ENCODE measurements at places on chromosomes 5 and 9. TPM values are rescaled to one million over a fixed set of nuclear protein-coding genes. Genes with fewer than 3 reads are reported as not detected.

The PCDHB4 gene
- not detected for total RNA-seq

The ENC1 gene
- 0.52 TPM for total RNA-seq

The SV2C gene
- not detected for total RNA-seq

The TPPP gene
- 0.08 TPM for total RNA-seq

The LCN9 gene
- not detected for total RNA-seq

The AFAP1L1 gene
- 0.94 TPM for total RNA-seq

The BAAT gene
- 0.10 TPM for total RNA-seq

The PTPRD gene
- total RNA-seq: 0.16 TPM

The ZBTB34 gene
- total RNA-seq: 4.4 TPM

The DTWD2 gene
- total RNA-seq: 5.4 TPM

The NSD1 gene
- 64.0 TPM for total RNA-seq

The LAMC3 gene
- 0.56 TPM for total RNA-seq

The TTC39B gene
- 16.2 TPM for total RNA-seq

The DMRT2 gene
- not detected for total RNA-seq

The RABL6 gene
- 87.0 TPM for total RNA-seq

The HSDL2 gene
- total RNA-seq: 21.4 TPM

GRCh38 chr9:91541734-91542133 is 118.1 kb upstream of the NFIL3 start:
- no peak for DNase-seq

DNA sequence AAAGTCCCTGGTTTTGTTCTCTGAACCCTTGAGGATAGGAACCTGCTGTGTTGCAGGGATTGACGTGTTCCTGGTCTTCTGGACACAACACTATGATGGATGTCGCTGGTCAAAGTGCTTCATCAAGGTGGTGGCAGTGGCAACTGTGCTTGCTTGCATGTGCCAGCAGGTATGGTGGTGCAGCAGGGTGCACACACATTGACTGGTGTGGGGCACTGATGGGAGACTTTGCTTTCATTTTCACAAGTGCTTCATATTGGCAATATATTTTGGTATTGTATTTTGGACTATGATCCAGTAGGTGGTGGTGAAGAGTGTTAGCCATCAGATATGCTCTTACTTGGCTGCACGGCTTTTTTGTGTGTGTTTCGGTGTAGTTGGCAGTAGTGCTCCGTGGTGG is 479.8 kb upstream of the CTNND2 start:
- no peak for DNase-seq

DNA sequence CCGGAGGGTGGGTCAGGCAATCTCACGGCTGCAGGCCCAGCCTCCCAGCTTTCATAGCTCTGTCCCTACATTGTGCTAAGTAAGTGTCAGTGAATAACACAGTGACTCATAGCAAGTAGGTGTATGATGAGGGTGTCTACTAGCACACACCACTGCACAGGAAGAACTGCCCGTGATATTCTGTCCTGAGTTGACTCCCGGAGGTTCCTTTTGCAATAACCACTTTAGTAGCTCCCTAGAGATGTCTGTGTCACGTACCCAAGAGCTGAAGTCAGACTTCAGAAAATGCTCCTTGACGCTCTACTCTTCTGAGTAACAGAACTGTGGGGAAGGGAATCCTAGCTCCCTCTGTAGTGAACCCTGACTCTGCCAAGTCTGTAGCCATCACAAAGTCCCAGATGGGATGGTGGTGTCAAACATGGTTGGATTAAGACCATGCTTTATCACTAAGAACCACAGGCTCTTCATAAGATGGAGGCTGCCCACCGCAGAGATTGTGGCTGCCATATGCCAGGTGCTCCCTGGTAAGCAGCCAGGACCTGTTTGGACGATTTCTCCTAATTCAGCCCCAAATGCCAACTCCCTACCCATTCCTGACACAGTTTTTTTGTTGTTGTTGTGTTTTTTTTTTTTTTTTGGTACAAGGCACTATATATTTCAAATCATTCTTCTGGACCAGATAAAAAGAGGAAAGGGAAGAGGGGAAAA is 352.6 kb upstream of the PANK3 start:
- DNase-seq: no peak

DNA sequence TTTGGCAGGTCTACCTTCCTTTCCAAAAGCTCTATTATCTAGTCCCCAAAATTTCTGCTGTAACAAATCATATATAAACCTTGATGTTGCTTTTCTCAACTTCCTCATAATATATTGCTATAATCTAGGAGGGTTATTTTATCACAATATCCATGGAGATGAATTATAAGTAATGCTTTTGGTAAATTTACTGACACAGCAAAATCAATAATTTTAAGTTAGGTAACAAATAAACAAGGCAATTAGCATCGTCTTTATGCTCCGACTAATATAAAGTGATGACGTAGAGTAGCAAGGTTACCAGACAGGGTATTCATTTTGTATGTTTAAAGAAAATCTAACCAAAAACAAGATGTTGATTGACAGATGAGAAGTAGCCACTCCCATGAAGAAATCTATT is 132.3 kb upstream of the ST8SIA4 start:
- no peak for DNase-seq

DNA sequence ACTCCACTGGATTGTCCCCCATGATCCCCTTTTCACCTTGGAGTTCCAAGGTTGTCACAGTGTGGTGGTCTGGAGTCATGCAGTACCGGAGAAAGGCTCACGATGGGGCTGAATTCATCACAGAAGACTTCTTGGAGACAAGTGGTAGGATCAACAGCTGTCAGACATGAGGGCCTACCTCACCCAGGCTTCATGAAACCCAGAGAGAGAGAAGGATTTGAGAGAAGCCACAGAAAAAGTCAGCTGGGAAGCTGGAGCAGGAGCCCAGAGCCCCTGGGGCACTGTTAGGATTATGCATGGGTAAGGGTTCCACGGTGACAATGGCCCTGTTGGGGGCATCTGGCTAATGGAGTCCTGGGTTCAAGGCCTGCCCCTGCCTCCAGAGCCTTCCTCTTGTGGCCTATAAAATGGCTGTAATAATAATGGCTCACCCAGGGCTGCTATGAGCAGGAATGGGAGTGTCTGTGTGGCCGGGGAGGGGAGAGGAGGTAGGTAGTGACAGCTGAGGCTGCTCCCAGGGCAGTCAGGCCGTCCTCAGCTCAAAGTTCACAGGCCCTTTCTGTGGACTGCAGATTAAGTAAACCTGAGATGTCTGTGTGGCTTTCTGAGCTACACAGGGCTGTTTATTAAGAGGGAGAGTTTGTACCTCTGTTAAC is 910 bp downstream of the TRIM14 start:
- peak; percentile 44 for DNase-seq

DNA sequence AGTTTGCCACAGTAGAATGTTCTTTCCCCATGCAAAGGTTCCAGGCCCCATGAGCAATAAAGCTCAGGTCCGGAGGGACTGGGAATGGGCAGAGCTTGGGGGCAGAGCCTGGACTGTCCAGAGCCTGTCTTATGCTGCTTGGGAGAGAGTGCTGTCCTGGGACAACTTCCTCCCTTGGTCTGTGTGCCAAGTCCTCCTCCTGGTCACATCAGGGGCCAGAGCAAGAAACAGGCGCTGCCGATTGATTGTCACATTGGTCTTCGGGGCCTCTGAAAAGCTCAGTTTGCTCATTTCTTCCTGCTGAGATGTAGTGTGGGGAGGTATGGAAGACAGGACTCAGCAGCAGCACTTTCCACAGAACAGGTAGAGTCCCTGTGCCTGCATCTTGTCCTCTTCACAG is 54.0 kb upstream of the FCN1 start:
- DNase-seq: no peak

DNA sequence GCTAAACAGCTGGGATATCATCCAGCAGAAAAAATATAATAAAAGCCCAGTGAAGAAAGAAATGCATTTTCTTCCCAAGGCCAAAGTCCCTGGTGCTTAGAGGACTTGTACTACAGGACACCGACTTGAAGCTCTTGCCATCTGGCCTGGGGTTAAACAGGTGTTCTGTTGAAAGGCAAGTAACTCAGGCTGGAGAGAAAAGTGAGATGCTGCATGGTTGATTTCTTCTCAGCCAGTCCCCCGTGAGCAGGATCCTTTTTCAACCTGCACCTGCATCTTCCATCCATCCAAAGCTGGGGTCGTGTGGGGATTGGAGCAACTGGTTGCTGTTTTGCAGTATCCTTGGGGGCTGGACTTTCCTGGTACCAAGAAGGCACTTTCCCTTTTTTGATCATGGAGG is 146.1 kb upstream of the RPS23 start:
- no peak for DNase-seq

DNA sequence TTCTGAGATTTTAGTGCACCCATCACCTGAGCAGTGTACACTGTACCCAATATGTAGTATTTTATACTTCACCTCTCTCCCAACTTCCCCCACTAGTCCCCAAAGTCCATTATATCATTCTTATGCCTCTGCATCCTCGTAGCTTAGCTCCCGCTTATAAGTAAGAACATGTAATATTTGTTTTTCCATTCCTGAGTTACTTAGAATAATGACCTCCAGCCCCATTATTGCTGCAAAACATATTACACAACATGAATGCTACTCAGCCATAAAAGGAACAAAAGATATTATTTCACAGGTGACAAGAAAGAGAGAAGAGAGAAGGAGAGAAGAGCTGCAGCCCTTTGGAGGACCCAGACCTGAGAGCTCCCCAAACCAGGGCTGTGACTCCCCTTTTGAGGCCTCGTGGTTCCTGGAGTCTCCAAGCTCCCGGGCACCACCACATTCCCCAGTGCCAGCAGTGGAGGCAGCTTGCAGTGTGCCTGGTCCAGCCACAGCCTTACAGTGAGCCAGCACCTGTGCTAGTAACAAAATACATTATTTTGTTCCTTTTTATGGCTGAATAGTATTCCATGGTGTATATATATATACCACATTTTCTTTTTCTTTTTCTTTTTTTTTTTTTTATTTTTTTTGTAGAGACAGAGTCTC is 194.5 kb upstream of the DAB2 start:
- no peak for DNase-seq

- DNase-seq: no peak
These were observed 45.7 kb upstream of the HSD17B4 start for GRCh38 chr5:119406551-119407110.

DNA sequence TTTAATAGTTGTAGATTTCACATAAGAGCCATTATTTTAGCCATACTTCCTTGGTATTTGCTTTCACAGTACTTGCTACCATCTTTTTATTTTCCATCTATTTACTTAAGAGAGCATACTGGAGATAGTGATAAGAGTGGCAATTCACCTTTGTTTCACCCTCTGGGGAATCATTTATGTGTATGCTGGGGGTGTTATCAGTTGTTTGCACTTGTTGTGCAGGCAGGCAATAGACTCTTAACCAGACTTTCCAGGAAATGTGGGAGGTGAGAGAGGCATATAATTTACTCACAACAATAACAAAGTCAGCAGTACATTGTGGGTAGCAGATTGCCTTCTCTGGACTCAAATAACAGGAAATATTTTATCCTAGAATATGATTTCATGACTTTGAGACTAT is 1018.3 kb downstream of the CDH12 start:
- DNase-seq: no peak

GRCh38 chr9:84781931-84782866 is 112.7 kb downstream of the NTRK2 start:
- no peak for DNase-seq

- DNase-seq: no peak
These were observed 80.6 kb upstream of the MEGF10 start for GRCh38 chr5:127210042-127210441.

- DNase-seq: no peak
These were observed 115.0 kb downstream of the PIK3R1 start for GRCh38 chr5:68330574-68330973.

DNA sequence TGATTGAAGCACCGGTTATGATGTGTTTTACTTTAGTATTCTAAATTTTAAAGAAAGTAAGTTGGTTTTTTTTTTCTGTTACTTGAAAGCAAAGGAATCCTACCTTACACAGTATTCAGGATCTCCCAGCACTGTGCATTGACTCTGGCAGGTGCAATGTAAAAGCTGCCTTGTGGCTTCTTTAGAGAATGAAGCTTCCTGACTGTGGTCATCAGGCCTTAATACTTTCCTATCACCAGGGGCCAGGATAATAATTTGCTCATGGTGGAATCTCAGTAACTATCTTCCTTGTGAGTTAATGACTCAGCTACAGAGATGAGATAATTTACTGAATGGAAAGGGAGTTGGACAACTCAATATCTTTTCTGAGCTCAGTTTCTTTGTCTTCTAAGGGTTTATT is 435.5 kb upstream of the ZNF608 start:
- DNase-seq: no peak

GRCh38 chr5:61076626-61077025 is 85.6 kb downstream of the SMIM15 start:
- no peak for DNase-seq

GRCh38 chr9:76161541-76161940 is 232.7 kb downstream of the RFK start:
- DNase-seq: no peak

GRCh38 chr9:1870915-1871314 is 144.2 kb upstream of the SMARCA2 start:
- no peak for DNase-seq

- DNase-seq: no peak
These were observed 80.0 kb downstream of the SEMA4D start for GRCh38 chr9:89417832-89418473.

DNA sequence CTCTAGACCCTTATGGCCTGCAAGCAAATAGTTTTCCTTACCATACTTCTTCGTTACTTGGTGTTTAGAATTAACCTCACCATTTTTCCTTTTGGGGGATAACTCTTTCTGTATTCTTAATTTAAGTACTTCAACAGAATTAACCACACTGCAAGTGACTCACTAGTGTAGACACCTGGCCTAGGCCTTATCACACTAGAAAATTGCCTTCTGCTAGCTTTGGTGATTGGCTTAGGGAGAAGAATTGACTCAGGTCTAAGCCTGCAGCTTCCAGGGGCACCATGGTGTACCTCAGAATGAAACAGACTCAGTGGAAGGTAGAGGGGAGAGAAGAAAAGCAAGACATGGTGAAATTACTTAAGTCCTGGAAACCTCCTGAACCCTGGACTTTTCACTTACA is 112.8 kb upstream of the HMHB1 start:
- DNase-seq: peak; percentile 2

- DNase-seq: no peak
These were observed 145.3 kb downstream of the PLK2 start for GRCh38 chr5:58314356-58315210.

DNA sequence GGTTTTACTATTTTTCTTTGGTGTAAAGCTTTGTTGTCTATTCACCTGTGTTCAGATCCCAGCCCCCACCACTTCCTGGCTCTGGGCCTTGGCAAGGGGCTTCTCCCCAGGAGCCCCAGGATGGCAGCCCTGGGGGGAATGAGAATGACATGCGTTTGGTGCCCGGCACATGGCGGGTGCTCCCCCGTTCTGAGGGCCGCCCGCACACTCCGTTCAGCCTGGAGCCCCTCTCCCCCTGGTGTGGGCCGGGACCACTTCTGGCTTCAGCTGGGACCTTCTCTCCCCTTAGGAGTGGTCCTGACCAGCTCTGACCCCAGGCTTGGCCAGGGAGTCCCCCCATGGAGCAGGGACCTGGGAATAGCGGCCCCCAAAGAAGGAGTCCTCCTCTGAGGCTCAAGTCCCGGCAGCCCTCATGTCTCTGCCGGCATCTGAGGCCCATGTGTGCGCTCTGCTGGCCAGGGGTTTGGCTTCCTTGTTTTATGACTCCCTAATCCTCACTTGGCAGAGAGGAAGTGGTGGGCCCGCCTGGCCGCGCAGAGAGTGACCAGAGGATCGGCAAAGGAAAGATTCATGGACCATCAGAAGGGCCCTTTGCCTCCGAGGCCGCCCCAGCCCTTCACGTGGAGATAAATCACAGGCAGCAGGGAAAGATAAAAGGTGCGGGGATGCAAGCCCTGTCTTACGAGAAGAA is 57.0 kb upstream of the LMX1B start:
- no peak for DNase-seq

Data from activated naive CD8-positive, alpha-beta T cell treated with anti-CD3 and anti-CD28 coated beads for 36 hours (primary cell).